ENCODE measurements at places on chromosomes 7 and 10.

GRCh38 chr7:698515-699475 lies 27.7 kb upstream of the DNAAF5 start:
- no peak for DNase-seq

GRCh38 chr7:138205614-138206150 lies 129.4 kb downstream of the AKR1D1 start:
- no peak for DNase-seq

- DNase-seq: no peak
Measured at GRCh38 chr7:29239638-29240037, 45.1 kb downstream of the CHN2 start.

- DNase-seq: no peak
Measured at GRCh38 chr10:116753759-116754158, 11.4 kb upstream of the HSPA12A start.

DNA sequence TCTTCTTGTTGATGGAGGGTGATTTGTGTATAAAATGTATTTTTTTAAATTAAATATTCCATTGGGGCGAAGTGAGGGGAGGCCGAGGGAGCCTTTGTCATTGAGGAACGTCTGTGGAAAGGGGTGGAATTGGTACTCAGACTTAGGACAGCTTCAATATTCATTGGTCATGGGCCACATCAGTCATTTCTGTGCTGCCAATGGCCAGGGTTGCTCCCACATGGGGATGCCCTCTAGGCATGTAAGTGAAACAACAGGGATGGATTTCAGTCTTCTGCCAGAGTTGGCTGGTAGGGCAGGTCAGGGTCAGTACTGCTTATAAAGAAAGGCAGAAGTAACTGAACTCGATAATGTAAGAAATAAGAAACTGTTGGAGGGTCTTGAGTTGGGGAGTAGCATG lies 47.2 kb downstream of the NEURL1 start:
- DNase-seq: no peak

DNA sequence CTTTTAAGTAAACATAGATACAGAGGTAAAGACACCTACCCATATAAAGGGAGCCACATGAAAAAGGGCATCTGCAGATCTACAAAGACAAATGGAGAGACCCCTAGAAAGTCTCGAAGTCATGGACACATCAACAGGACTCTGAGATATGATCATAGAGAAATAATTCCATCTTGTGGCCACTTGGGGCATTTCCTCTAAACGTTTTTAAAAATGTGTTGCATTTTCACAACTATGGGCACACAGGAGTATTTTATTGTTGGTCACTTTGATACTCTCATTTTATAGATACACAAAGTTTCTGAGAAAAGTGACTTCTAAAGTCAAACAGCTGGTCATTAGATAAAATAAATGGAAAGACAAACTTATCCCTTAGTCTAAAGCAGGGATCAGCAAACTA lies 87.1 kb downstream of the CRTAC1 start:
- no peak for DNase-seq

All from right hindlimb (tissue), 1 donor.